ENCODE measurements at places on chromosomes 3 and 15.
A peak's percentile ranks its signal among the peaks of the same experiment; 100 is the strongest.

GRCh38 chr3:66717806-66718205 is 217.0 kb upstream of the LRIG1 start:
- no peak for DNase-seq

DNA sequence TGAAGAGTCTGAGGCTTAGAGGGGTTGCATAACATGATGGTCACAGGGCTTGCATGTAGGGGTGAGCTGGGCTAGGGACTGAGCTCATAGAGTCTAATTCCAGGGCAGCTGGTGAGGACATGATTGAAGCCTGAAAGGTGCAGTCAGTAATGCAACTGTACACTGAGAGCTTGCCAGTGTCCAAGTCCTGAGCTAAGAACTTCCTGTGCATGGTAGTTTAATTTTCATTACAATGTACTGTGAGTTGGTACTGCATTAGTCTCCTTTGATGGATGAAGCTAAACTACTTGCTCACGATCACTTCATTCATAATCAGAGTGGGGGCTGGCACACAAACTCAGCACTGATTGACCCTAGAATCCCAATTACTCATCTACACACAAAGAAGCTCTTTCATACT is 156.4 kb upstream of the CRBN start:
- no peak for DNase-seq

DNA sequence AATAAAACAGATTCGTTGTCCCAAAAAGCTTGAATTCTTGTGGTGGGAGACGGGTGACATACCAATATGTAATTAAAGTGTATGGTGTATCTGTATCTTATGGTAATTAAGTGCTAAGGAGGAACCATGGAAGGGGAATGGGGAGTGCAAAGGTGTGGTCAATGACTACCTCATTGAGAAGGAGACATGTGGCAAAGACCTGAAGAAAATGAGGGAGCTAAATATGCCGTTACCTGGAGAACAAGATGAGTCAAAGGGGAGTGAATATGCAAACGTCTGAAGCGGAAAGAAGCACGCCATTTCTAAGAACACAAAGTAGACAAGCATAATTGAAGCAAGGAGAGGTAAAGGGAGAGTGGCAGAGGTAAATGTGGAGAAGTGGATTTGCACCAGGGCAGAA is 115.7 kb downstream of the SI start:
- DNase-seq, result no peak

DNA sequence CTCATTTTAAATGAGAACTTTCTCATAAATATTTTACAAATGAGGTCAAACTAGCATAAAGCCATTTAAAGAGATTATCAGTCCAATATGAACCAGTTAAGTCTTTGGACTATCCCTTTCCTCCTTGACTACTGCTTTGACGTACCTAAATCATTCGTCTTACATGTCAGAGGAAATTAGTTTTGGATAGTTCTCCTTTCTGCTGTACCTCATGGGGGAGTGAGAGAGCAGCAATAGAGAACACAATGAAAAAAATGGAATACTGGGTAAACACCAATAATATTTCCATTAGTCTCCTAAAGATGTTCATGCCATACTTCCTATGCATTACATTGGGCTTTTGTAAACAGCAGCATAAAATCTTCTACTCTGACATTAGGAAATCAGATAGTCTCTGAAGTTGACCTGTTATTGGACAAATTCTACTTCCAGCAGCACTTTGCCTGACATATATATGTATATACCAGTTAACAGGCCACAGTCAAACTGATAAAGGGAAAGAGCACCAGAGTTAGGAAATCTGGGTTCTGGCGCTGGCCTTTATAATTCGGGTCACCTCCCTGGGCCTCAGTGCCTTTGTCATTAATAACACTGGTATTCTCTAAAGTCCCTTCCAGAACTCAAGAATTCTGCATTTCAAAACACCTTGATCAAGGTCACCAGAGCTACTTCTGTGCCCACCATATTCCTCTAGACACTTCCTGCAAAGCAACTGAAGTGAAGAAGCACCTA is 26.8 kb downstream of the TIMMDC1 start:
- DNase-seq, result no peak

DNA sequence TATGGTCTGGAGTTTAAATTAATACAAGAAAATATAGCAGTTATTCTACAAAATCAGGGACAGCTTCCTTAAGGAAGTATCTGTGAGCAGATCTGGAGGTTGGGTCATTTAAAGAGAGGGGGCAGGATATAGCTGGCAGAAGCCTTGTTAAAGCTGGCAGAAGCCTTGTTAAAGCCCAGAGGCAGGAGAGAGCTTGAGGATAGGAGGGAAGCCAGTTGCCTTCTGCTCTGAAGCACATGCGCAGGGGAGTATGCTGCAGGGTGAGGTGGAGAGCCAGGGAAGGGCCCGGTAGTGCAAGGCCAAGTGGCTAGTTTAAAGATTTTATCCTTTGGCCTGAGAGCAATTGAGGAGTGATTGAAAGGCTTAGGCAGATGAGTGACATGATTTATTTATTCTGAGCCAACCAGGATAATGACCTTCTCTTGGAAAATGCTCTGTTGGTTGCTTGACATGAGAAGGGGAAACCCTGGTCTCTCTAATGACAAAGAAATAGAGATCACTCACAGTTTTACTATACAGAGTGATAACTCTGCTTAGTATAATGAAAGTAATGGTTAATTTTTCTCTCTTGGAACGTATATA is 3.9 kb downstream of the EAF1 start:
- DNase-seq, result no peak

GRCh38 chr3:196962108-196962929 is 6.3 kb downstream of the PIGZ start:
- no peak for DNase-seq

- DNase-seq, result no peak
These were observed 54.8 kb upstream of the ATP2C1 start for GRCh38 chr3:130838898-130839600.

DNA sequence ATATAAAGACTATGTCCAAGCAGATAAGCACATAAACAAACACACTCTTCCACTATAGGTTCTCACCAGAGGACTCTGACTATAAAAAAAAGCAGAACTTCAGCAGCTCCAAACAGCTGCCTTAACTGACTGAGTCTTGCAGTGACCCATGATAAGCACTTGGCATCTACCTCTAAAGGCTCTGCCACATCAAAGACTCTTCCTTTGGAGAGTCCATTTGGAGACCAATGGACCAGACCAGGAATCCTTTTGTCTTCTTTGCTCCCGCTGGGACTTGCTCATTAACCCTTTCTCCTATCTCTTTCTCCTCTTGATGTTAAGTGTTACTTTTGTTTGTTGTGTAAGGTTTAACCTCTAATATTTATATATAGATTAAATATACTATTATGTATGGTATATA is 424.1 kb downstream of the RSL24D1 start:
- no peak for DNase-seq

GRCh38 chr3:142120707-142121106 is 28.6 kb downstream of the TFDP2 start:
- DNase-seq, result no peak

GRCh38 chr3:143737065-143737464 is 111.2 kb downstream of the SLC9A9 start:
- no peak for DNase-seq

GRCh38 chr15:52503788-52504496 is 24.7 kb downstream of the MYO5A start:
- DNase-seq, result peak; percentile 74

- DNase-seq, result no peak
These were observed 107.8 kb downstream of the FBLN2 start for GRCh38 chr3:13656584-13657301.

DNA sequence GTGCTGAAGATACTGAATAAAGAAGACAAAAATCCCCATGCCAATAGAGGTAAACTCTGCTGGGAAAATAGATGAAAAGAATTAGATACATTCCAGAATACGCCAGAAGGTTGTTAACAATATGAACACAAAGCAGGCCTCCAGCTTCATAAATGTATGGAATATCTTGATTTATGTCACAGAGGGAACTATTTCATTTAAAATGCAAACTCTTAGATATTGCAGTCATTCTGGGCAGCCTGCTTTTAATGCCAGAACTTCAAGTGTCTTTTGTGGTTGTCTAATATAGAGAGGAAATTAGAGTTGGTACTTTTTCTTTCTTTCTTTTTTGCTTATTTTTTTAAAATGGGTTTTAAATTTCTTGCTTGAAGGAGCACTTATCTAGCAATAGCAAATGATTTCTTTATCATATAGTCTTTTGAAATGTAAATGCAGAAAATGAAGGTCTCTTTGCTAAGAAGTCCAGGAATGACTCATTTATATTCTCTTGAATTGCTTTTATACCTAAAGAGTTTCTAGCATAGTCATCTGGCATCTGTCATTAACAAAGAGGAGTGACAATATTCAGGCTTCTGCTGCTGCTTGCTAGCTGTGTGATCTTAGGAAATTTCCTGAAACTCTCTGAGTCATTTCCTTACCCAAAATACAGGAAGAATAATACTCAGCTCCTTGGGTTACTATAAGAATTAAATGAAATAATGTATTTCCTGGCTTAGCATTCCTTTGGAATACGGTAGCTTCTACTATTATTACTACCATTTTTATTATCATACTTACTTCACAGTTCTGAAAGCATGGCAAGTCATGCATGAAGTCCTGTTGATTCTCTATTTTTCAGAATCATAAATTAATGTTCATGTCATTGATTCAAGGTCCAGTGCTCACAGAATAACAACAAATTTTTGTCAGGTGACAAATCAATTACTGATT is 527.6 kb downstream of the DIPK2A start:
- DNase-seq, result peak; percentile 13

DNA sequence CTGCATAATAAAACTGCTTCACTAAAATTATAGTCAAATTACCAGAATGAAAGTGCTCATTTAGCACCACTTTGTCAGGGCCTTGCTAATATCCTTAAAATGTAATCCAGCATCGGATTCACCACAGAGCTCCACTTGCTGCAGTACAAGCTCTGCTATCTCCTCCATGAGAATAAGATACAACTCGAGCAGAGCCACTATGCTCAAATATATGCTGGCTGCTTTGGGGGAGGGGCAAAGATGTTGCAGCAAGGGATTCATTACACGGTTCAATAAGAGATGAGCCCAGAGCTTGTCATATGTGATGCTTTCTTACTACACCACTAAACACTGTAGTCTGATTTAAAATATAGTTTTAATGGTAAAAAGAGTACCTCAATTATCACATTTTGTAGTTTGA is 72.2 kb downstream of the DLG1 start:
- no peak for DNase-seq

DNA sequence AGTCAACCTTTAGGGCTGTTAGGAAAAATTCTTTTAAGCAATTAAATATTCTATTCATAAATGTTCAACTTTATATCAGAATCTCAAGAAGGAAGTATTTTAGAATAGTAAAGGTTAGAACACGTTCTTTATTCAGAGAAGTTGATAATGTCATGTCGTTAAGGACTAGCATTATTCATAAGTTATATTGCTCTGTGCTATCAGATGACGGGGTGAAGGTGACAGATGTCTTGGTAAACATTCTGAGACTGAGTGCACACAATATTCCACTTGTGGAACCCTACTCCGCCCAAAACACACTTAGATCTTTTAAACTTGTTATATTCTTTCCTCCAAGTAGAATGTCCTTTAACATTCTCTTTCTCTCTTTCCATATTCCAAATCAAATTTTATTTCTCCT is 7.9 kb downstream of the AP4E1 start:
- DNase-seq, result no peak

GRCh38 chr15:71811752-71812735 is 1.7 kb downstream of the NR2E3 start:
- no peak for DNase-seq

DNA sequence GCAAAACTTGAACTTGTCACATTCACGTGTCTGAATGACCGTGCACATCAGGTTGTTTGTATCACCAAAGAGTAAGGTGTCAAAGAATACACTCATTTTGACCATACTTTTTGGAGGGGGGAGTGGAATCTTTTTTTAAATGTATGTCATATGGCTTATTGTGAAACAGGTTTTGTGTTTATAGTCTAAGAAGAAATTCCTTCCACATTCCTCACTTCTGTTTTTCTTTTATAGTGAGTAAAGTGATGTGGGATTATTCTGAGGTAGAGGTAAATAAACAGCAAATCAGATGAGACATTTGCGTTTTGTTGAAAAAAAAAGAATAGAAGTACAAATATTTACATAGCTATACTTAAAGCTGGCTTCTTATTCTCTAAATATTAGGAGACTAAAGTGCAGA is 33.0 kb downstream of the SRP14 start:
- no peak for DNase-seq

DNA sequence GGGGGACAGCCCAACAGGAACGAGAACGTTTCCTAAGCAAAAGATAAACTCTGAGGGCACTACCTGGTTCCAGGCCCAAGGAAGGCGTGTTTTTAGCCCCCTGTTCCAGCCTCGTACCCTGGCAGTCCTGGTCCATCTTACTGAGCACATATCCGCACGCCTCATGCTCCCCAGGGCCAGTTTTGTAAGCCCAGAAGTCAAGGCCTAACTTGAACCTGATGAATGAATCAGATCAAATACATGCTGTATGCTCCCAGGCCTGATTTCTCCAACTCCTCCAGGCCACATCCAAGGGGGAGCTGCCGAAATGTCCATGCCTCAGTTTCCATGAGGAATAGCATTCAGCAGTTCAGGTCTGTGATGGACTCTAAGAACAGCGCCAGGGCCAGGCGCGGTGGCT is 14.3 kb upstream of the DOCK3 start:
- DNase-seq, result no peak

- DNase-seq, result no peak
These were observed 718.6 kb upstream of the NECTIN3 start for GRCh38 chr3:110352841-110353604.

GRCh38 chr15:56806148-56806536 is 72.8 kb upstream of the ZNF280D start:
- DNase-seq, result peak; percentile 25

DNA sequence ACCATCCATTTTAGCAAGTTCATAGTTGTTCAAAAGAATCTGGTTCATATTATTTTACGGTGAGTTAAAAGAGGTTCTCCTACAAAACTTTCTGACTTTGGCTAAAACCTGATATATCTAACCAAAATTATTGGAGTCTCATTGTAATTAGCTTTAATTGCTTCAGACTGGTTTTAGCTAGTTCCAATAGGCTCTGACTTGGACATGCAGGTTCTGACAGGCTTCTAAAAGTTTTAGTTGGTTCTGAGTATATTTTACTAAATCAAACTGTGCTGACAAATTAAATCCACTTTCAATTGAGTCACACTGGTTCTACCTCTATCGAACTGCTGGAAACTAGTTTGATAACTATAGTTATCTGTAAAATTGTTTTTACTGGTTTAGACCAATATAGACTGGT is 42.1 kb upstream of the RSL24D1 start:
- no peak for DNase-seq

- no peak for DNase-seq
These were observed 6.7 kb downstream of the ARGFX start for GRCh38 chr3:121574449-121574848.

DNA sequence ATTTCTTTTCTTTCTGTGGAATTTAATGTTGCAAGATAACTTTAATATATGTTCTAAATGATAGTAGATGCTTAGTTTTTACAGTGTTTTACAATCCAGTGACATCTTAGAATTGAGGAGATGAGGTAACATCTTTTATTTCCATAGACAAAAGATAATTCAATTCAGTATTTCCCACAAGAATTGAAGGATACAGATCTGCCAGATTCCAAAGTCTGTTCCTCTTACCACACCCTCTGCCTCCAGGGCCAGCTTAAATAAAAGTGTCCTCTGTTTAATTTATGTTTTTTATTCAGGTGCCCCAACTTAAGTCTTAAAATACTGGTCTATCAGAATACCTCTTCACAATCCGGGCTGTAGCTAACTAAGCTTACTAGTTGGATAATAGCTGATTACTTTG is 6.5 kb downstream of the STT3B start:
- no peak for DNase-seq

GRCh38 chr3:151589311-151589710 is 128.4 kb upstream of the IGSF10 start:
- no peak for DNase-seq

Data from GM12865 (cell line).